Stimulated activated naive B cell treated with anti-CD40 and anti-IgM and Interleukin-4, amounts not matched to agents 10 μg/mL and 1 μg/mL and 100 μg/mL, for 72 hours (primary cell): ENCODE measurements at places on chromosomes 12 and 14.

DNA sequence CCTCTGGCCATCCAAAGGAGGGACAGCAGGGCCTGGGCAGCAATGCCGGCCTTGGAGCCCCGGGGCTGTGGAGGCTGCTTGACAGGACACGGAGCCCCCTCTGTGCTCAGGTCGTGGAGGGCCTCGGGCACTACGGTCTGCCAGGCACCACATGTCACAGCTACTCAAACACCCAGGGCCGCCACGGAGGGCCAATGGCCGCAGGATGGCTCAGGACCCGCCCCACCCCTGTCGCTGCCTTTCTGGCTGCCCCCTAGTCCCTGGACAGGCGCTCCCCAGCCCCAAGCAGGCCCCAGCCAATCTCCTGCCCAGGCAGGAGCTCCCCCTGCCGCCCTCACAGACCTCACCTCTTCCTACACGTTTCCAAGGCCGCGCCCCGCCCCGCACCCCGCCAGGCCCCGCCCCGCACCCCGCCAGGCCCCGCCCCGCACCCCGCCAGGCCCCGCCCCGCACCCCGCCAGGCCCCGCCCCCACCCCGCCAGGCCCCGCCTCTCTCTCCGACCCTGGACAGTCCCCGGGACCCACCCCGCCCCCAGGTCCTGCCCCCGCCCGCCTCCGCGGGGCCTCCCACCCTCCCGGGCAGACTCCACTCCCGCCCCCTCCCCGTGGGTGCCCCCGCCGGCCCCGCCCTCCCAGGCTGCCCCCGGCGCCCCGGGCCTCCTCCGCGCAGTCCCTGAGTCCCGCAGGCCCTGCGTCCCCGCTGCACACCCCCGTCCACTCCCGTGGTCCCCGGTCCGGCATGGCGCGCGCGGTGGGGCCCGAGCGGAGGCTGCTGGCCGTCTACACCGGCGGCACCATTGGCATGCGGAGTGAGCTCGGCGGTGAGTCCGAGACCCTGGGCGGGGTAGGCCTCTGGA, at the start of gene ASPG:
TSS of gene ASPG (plus strand) at position 669 of the 857 bp plus-strand sequence. CDS start at position 740, 71 bp downstream.
- H3K27me3 ChIP-seq = peaks cover 37% of the 10 kb centered on the region
- no peaks in the 10 kb centered on the region for H3K4me1 ChIP-seq
- H3K27ac ChIP-seq = peak within 1 kb of the TSS; percentile 77
- no peak within 1 kb of the TSS for H3K4me3 ChIP-seq
- DNase-seq = no peak

GRCh38 chr14:77059276-77059915, 30.9 kb upstream of the IRF2BPL start:
- H3K27ac ChIP-seq = no peak overlapping the region
- H3K36me3 ChIP-seq = no peaks in the 10 kb centered on the region
- no peak for DNase-seq
- H3K27me3 ChIP-seq = no peaks in the 10 kb centered on the region
- H3K4me3 ChIP-seq = no peak overlapping the region

GRCh38 chr12:3600039-3600720, 109.2 kb downstream of the PRMT8 start:
- no peak overlapping the region for H3K27ac ChIP-seq
- no peak overlapping the region for H3K4me3 ChIP-seq
- DNase-seq = no peak
- H3K4me1 ChIP-seq = peaks cover 2% of the 10 kb centered on the region

DNA sequence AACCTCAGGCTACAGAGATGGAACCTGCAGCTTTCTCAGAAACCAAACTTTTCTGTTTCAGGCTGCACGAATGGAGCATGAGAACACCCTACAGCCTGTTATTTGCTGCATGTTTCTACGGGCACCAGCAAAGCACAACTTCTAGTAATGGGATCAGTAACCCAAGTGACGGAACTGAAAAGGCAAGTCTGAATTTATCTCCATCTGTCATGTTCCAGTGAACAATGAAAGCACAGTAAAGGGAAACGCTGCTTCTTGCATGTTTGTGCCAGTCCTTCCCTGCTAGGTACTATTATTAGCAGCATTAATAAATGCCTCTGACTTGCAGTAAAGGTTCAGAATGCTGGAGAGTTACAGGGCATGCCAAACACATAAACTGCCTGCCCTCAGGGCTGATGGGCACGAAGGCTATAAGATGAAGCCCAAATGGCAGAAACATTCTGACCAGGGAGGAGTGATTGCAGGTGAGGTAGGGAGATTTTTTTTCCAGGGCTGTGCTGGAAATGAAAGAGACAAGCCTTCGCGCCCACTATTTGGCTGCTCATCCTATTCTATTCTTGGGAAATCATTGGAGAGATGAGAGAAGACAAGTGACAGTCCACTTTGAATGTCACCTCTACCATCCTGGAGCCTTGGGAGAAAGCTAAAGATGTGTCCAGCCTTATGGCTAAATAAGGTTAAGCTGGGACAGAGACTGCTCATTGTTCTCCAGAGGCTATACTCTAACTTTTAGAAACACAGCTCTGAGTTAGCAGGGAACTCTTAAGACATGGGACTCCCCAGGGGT, 100.4 kb upstream of the PLXNC1 start:
- H3K36me3 ChIP-seq = peaks cover 2% of the 10 kb centered on the region
- H3K27ac ChIP-seq = no peak overlapping the region
- H3K27me3 ChIP-seq = peaks cover 6% of the 10 kb centered on the region
- no peaks in the 10 kb centered on the region for H3K4me1 ChIP-seq

DNA sequence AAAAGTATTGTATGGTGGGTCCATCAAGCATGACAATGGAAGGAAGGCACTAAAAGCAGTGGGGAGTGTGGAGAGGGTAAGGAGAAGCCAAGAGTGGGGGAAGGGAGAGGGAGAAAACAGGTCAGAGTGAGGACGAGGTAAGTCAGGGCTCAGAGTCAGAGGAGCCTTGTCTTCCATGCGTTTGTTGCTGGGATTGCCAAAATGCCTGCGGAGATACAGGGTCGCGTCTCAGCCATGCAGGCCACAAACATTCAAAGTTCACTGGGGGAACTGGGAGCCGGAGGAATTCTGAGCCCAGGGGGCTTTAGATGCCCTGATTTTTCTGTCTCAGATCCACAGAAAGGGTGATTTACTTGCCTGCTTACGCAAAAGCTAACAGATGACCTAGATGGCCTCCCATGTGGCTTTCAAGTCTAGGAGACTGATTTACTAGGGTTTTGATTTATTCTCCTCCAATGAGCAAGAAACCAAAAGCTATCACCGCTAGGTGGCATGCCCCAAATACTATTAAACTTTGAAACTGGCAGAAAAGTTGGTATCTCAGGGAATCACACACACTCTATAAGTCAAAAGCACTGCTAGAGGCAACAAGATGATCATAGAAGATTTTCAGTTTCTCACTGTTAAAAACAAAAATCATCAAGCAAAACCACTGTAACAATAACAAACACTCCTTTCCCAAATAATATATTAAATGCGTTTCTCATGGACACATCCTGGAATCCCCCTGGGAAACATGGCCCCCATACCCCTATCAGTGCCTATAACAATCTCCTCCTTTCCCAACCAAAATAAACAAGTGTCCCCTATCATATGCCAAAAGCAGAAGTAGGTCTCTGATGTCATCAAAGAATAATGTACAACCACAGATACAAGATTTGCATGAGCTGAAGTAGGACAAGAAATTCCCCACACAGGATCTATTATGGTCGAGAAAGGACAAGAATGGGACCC, 26.6 kb upstream of the MDM1 start:
- peak overlapping the region; percentile 78 for H3K27ac ChIP-seq
- DNase-seq = peak; percentile 33
- H3K4me3 ChIP-seq = peak overlapping the region; percentile 33
- H3K36me3 ChIP-seq = no peaks in the 10 kb centered on the region

DNA sequence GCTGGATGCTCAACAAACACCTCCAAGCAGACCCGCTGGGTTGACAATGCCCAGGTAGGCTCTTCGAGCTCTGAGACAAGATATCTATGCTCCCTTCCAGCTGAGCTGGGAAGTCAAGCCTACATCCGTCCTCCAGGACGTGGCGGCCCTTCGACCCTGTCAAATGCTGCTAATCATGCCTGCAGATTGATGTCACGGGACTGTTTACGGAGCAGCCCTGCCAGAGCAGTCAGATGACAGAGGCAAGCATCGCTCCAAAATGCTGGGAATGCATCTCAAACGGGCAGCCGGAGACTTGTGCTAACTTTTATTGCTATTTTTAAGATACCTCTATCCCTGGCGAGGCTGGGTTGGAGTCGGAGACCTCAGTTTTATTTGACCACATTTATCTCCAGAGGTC, 139.2 kb downstream of the NTF3 start:
- no peak overlapping the region for H3K4me3 ChIP-seq
- no peaks in the 10 kb centered on the region for H3K4me1 ChIP-seq
- no peak overlapping the region for H3K27ac ChIP-seq
- H3K27me3 ChIP-seq = peaks cover 23% of the 10 kb centered on the region
- DNase-seq = no peak
